Mesenteric fat pad (tissue), 1 donor: ENCODE measurements at places on chromosomes 6 and 20. TPM values are rescaled to one million over a fixed set of nuclear protein-coding genes. Genes with fewer than 3 reads are reported as not detected.

The EXOC2 gene
- total RNA-seq, result 15.3 TPM

GRCh38 chr6:52647199-52647598 is 23.7 kb upstream of the TMEM14A start:
- no peak for DNase-seq

- no peak for DNase-seq
These were observed 23.2 kb downstream of the YTHDF1 start for GRCh38 chr20:63192721-63193120.

- DNase-seq, result no peak
These were observed 86.2 kb downstream of the PLEKHG1 start for GRCh38 chr6:150685860-150686259.

- DNase-seq, result no peak
These were observed 443.6 kb downstream of the CDC5L start for GRCh38 chr6:44831002-44831610.

GRCh38 chr6:42923666-42924065 is 5.6 kb upstream of the CNPY3 start:
- DNase-seq, result no peak

DNA sequence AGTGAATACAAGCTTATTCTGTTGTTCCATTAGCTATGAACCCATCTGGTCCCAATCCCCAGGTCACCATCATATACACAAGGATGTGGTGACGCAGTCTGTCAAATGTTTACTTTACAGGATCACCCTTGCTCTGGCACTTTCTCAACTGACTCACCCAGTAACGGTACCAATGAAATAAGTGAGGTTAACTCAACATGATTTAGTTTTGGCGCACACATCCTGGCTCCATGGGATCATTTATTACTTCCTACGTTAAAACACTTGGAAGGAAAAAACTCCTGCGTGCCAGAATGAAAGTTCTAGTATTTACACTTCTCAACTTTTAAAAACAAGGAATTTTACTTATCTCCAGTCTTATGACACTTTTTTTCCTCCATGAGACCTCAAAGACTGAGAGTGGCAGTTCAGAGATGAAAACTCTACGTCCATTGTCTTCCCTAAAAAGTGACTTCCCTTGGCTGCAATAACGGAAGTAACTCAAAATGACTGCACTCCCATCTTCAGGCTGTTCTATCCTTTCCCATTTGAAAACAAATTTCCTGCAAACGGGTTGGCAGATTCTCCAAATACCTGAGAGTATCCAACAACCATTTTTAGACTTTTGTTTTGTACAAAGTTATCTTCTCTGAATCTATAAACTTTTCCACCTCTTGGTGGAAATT is 15.9 kb downstream of the AGPAT4 start:
- no peak for DNase-seq
